ENCODE measurements at places on chromosomes 12 and 14.
A peak's percentile ranks its signal among the peaks of the same experiment; 100 is the strongest.

DNA sequence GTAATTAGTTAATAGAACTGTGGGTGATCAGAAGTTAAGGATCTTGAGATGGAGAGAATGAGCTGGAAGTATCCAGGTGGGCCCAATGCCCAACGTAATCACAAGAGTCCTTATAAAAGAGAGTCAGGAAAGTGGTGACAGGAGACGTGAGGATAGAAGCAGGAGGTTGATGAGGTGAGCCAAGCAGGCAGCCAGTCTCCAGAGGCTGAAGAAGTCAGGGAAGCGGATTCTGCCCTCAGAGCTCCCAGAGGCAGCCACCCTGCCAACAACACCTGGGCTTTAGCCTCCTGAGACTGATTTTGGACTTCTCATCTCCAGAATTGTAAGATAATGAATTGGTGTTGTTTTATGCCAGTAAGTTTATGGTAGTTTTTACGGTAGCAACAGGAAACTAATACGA is 10.1 kb upstream of the SAV1 start:
- no peak for DNase-seq

DNA sequence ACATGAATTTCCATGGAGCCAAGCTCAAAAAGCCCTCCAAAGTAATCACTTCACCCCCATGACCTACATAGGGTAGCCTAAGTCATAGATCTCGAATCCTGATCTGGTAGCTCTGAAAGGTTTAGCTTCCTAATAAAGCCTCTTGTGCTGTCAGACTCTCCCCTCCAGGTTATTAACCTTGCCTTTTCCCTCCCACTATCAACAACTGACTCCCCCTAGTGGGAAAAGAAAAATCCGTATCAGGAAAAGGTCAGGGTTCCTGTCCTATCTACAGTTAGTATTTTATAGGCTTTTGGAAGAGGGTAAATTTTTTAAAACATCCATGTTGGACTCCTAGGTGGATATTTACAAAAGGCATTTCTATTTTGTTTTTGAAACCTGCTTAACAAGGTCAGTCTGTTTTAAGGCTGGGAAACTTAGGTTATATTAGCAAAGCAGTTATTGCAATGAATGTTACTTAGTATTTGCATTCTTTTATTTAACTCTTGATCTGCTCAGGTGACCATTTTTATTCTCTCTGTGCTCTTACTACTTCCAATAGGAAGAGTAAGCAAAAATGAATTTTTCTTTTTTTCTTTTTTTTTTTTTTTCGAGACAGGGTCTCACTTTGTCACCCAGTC is 8.0 kb downstream of the YY1 start:
- DNase-seq: peak; percentile 11

DNA sequence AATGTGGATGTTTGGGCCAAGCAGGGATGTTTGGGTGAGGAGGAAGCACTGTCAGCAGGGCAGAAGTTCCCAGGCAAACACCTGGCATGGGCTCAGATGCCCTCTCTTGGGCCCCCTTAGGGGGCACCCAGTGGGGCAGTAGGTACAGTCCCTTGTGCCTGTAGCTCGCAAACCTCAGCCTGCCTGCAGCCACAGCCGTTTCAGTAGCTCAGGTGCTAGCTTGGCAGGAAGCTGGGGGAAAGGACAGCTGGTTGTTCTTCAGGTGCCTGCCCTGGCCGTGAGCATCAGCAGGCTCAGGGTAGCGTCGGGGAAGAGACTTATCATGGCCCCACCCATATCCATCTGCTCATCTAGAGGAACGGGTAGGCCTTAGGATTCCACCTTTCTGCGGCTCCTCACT is 67.5 kb downstream of the B4GALNT3 start:
- no peak for DNase-seq

GRCh38 chr14:69530095-69530494 is 44.6 kb downstream of the CCDC177 start:
- DNase-seq: no peak

- DNase-seq: no peak
Observed at GRCh38 chr14:90700933-90701776, 115.1 kb downstream of the TTC7B start.

GRCh38 chr14:54715239-54715638 is 148.3 kb downstream of the SAMD4A start:
- no peak for DNase-seq

DNA sequence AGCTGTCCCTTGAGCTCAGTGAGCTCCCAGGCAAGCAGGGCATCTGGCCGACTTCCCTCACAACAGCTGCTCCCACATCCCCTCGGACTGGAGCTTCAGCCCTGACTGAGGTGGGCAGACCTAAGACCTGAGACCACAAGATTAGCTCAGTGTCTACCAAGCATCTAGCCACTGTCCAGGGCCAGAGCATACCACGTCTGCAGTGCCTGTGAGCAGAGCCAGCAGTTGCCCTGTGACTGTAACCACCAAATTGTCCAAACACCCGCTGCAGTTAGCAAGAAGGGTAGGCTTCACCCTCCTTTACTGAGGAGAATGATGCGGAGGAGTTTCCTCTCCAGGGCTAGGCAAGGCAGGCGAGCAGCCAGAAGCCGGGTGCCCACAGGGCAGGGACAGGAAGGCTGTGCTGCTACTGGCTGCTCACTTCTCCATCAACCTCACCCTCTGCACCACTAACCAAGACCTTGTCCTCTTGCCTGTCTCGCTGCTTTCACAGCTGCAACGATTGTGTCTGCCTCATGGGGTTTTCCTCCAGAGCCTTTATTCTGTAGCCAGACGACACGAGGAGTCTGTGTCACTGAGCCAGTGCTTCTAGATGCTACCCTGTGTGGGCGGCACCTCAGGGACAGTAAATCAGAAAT is 53.9 kb downstream of the ANAPC7 start:
- DNase-seq: no peak

GRCh38 chr12:66548338-66549049 is 130.4 kb downstream of the GRIP1 start:
- DNase-seq: no peak

GRCh38 chr12:54394281-54394719 is 9.8 kb upstream of the ZNF385A start:
- DNase-seq: no peak

- DNase-seq: no peak
Observed at GRCh38 chr14:97902630-97903029, 1105.4 kb downstream of the VRK1 start.

GRCh38 chr14:23513818-23514643 is 37.5 kb downstream of the ZFHX2 start:
- peak; percentile 56 for DNase-seq
